ENCODE measurements at places on chromosomes 5 and 9.

GRCh38 chr5:123483446-123484077, 28.4 kb upstream of the CSNK1G3 start:
- no peak for DNase-seq

DNA sequence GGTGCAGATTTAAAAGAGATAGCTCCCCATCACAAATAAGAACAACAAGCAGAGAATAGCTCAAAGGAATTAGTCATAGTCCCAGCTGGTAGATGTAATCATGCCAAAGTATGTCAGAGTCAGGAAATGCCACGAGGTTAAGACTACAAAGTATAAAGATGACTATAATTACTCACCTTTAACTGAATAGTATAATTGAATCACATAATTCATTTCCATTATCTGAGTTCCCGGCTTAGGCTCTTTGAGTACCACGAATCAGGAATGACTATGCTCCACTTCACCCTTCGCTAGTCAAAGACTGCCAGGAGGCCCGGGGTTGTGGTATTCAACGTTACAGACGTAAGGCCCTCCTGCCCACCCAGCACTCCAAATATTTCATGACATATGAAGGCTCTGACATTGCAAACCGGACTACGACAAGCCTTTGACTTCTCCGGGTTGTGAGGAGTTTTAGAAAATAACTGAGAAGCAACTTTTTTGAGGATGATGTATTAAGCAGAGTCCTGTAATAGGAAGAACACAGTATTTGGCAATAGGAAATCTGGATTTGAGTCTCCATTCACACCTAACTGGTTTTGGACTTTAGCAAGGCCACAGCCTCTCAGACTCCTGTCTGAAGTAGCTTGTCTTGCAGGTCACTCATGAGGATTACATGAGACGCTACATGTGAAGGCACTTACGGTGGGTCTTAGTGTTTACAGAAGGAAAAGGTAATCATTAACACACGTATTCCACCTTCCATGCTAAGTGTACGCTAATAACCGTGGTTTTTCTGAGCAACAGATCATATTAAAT, 64.6 kb downstream of the ENC1 start:
- no peak for DNase-seq

DNA sequence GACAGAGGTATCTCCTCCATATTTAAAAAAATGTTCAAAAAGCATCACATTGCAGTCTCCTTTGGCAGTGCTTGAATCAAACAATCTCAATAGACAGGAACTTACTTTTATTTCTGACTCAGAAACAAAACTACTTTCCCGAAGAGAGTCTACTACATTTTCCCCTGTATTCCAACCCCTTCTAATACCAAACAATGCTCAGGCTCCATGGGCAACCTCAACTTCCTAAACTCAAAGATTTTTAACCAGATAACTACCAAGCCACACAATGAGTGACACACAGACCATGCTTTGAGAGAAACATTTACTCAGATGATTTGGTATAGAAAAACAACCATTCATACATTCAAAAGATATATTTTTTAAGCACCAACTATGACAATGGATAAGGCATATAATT, 70.5 kb downstream of the APBA1 start:
- no peak for DNase-seq

DNA sequence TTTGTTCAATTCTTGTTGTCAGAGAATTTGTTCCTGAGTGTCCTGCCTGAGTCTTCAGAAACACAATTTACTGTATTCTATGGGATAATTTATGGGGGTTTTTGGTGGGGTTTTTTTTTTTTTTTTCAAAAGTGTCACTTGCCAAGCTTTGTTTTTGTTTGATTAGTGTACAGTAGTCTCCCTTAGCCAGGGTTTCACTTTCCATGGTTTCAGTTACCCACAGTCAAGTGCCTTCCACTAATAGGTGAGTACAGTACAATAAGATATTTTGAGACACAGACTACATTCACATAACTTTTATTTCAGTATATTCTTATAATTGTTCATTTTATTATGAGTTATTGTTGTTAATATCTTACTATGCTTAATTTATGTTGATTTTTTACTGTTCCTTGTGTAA, 25.0 kb upstream of the AUH start:
- DNase-seq, result no peak

DNA sequence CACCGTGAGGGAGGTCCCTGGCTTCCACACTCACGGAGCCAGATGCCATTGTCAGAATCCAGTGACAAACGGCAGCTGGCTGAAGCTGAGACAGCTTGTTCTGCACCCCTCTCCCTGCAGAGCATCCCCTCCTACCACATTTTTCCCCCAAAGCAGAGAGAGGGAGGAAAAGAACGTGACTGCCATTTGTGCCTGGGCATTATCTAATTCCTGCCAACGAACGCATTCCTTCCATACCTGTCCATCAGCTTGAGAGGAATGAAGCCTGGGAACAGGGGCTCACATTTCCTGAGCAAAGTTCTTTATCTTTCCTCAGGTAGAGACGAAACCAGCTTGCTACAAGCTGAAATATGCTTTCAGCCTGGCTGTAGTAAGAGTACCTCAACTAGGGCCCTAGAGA, 175.4 kb downstream of the SLIT3 start:
- DNase-seq, result no peak

GRCh38 chr5:168457542-168457941, 28.7 kb upstream of the RARS1 start:
- no peak for DNase-seq

GRCh38 chr5:141778206-141778605, 96.2 kb upstream of the ARAP3 start:
- DNase-seq, result no peak

Measured in T47D (cell line).